CD14-positive monocyte (primary cell): ENCODE measurements at places on chromosomes 12 and 14. TPM values are rescaled to one million over a fixed set of nuclear protein-coding genes. Genes with fewer than 3 reads are reported as not detected.

DNA sequence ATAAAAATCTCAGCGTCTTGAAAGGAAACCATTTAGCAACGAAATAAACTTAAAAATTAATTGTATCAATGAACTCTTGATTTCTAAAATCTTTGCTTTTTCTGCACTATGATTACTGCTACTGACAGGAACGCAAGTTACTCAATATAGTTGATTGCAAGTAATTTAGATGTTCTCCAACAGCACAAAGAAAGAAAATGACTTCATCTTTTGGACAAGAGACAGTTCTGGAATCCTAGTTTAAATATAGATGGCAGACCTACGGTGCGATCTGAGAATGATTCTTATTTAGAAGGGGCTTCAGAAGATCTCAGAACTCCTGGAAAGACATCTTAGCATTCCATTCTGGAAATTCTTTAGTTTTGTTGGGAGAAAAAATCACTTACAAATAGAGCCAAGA lies 1.4 kb upstream of the SUDS3 start:
- H3K27ac ChIP-seq, result no peak overlapping the region
- no peak for DNase-seq
- peaks cover 7% of the 10 kb centered on the region for H3K36me3 ChIP-seq
- peaks cover 47% of the 10 kb centered on the region for H3K4me1 ChIP-seq
- no peak overlapping the region for H3K4me3 ChIP-seq

Gene SOX5
- not detected for polyA plus RNA-seq

GRCh38 chr12:14264778-14265177 lies 100.7 kb upstream of the ATF7IP start:
- H3K4me1 ChIP-seq, result peaks cover 38% of the 10 kb centered on the region
- no peak overlapping the region for H3K4me3 ChIP-seq
- DNase-seq, result peak; percentile 95
- no peaks in the 10 kb centered on the region for H3K27me3 ChIP-seq

DNA sequence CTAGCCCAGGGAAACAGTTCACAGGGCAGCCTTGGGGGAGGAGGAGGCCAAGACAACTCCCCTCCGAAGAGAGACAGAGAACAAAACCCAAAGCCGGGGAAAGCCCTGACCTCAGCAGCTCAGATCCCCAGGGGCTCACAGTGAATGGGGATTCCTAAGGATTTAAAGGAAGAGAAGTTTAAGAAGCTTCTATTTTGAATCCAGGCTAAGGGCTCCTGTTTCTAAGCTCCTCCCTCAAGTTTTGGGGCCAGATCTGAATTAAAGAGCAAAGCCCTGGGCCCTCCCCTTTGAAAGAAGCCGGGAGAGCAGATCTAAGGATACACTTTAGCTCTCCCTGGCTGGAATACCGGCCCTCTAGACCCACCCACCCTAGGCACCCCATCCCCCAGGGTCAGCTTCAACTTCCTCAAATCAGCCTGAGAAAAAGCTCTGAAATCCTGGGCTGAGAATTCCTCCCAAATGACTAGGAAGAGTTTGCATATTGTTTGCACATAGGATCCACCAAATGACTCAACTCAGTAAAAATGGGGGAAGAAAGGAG lies 3.9 kb downstream of the KDM2B start:
- H3K27me3 ChIP-seq, result no peaks in the 10 kb centered on the region
- peaks cover 42% of the 10 kb centered on the region for H3K4me1 ChIP-seq
- H3K4me3 ChIP-seq, result no peak overlapping the region
- no peak overlapping the region for H3K27ac ChIP-seq
- no peak for DNase-seq
- H3K36me3 ChIP-seq, result peaks cover 16% of the 10 kb centered on the region

DNA sequence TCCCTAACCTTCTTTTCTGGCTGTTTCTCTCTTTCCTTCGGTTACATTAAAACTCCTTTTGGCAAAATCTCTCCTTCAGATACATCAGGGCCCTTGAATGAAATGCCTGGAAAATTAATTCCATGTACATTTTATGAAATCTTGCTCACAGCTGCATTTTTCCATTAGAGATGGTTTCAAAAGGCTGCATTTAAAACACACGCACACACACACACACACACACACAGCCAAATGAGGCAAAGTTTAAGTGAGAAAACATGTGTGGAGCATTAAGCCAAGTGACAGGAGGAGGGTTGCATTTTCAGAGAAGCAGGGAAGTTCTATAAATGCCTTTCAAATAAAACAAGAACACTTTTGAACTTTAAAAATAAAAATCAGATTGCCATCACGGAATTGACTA lies 216.4 kb downstream of the LRIG3 start:
- no peaks in the 10 kb centered on the region for H3K27me3 ChIP-seq
- no peaks in the 10 kb centered on the region for H3K4me1 ChIP-seq
- no peaks in the 10 kb centered on the region for H3K36me3 ChIP-seq
- H3K4me3 ChIP-seq, result no peak overlapping the region
- H3K27ac ChIP-seq, result no peak overlapping the region

GRCh38 chr14:49451938-49452337 lies 134.2 kb downstream of the RPS29 start:
- DNase-seq, result no peak
- H3K4me3 ChIP-seq, result no peak overlapping the region
- no peak overlapping the region for H3K27ac ChIP-seq
- H3K27me3 ChIP-seq, result no peaks in the 10 kb centered on the region
- H3K4me1 ChIP-seq, result no peaks in the 10 kb centered on the region
- H3K36me3 ChIP-seq, result no peaks in the 10 kb centered on the region

DNA sequence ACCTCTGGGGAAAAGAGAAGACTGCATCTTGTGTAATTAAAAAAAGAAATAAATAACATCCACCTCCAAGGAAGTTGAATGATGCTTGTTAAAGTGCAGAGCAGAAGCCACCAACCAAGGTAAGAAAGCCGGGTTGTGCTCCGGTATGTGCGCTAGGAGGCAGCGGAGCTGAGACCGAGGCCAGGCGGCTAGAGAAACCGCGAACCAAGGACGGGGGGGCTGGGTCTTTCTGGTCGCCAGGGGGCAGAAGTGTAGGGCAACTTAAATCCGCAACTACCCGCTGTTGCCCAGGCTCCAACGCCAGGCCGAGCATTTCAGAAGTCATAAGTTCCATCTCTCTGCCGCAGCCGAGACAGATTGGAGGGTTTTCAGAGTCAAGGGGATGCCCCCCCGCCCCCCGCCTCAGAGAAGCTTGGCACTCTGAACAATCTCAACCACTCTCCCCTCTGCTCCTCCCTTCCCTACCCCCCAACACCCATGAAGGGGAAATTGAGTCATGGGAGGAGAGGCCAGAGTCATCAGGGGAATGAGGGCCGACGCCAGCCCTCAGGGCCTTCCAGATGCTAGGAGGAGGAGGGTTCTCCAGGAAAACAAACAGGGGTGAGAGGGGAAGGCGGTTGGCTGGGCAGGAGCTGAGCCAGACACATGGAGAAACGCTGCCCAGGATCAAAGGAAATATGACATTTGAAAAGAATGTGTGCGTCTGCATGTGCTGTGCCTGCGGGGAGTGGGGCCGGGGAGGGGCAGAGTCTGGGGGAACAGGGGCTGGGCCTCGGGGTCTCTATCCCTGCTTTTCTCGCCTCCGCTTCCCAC lies 2.2 kb upstream of the NFATC4 start:
- peaks cover 54% of the 10 kb centered on the region for H3K27me3 ChIP-seq
- no peak overlapping the region for H3K27ac ChIP-seq
- no peaks in the 10 kb centered on the region for H3K36me3 ChIP-seq
- no peak overlapping the region for H3K4me3 ChIP-seq
- DNase-seq, result peak; percentile 75

- peak overlapping the region; percentile 68 for H3K27ac ChIP-seq
- H3K36me3 ChIP-seq, result no peaks in the 10 kb centered on the region
- no peaks in the 10 kb centered on the region for H3K27me3 ChIP-seq
- peak overlapping the region; percentile 64 for H3K4me3 ChIP-seq
- peaks cover 38% of the 10 kb centered on the region for H3K4me1 ChIP-seq
These were observed 10.6 kb downstream of the CEP128 start for GRCh38 chr14:80930836-80931389.

GRCh38 chr12:40146800-40147797 lies 41.2 kb upstream of the SLC2A13 start:
- peak; percentile 43 for DNase-seq
- H3K27me3 ChIP-seq, result no peaks in the 10 kb centered on the region
- no peak overlapping the region for H3K4me3 ChIP-seq
- no peaks in the 10 kb centered on the region for H3K36me3 ChIP-seq

DNA sequence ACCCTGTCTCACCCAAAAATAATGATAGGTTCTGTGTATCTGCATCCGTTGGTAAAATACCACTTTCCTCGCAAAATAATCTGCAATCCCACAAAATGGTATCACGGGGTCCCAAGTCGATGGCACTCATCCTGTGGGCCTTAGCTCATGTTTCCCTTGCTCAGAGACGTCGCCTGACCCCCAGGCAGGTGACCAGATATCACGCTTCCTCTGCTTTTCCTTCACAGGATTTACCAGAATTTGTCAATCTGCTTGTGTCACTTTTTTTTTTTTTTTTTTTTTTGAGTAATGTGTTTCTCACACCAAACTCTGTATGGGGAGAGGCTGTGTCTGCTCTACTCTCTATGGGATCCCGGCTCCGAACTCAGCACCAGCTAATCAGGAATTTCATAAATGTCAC lies 162.7 kb downstream of the PRKCH start:
- peaks cover 19% of the 10 kb centered on the region for H3K4me1 ChIP-seq
- H3K36me3 ChIP-seq, result peaks cover 4% of the 10 kb centered on the region
- H3K4me3 ChIP-seq, result no peak overlapping the region
- DNase-seq, result peak; percentile 64
- H3K27me3 ChIP-seq, result no peaks in the 10 kb centered on the region
- no peak overlapping the region for H3K27ac ChIP-seq

GRCh38 chr12:97016163-97016562 lies 109.1 kb downstream of the NEDD1 start:
- DNase-seq, result no peak
- H3K36me3 ChIP-seq, result no peaks in the 10 kb centered on the region
- H3K4me3 ChIP-seq, result no peak overlapping the region
- no peaks in the 10 kb centered on the region for H3K27me3 ChIP-seq

Gene PDE3A
- 0.10 TPM for polyA plus RNA-seq

DNA sequence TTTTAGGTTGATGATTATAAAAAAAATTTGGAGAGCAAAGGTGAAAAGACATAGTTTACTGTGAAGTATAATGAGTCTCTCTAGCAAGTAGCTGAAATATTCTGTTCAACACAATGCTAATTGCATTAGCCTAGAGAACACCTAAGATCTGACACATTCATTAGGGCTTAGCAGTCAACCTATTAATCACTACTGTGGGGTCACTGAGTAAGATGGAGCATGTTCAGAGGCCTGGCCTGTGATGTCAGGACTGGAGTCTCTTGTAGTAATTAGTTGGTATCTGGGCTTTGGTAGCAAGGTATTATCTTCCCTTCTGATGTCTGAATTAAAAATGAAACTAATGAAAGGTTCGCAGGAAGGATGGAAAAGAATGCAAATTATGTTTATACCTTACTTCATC lies 112.7 kb downstream of the SLC16A7 start:
- no peak overlapping the region for H3K27ac ChIP-seq
- peaks cover 4% of the 10 kb centered on the region for H3K36me3 ChIP-seq
- no peak overlapping the region for H3K4me3 ChIP-seq

DNA sequence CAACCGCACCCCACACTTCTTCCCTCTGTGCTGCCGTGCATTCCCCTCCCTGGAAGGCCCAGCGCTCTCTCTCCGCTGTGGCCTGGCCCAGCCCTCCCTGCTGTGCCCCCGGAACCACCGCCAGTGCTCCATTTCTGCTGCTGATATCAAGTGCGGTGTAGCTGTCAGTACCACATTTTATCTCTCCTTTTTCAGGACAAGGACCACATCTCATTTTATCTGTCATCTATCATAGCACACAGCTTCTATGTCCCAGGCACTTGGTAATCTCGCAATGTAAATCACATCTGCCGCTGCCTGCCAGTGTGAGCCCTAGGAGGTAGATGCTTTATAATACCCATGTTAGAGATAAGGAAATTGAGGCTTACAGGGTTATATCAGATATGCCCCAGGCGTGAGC lies 18.3 kb downstream of the IL31 start:
- no peak overlapping the region for H3K4me3 ChIP-seq
- no peak for DNase-seq
- H3K27ac ChIP-seq, result no peak overlapping the region
- H3K27me3 ChIP-seq, result no peaks in the 10 kb centered on the region
- H3K4me1 ChIP-seq, result no peaks in the 10 kb centered on the region

GRCh38 chr12:127909041-127909440 lies 357.9 kb upstream of the TMEM132C start:
- no peak for DNase-seq
- no peaks in the 10 kb centered on the region for H3K36me3 ChIP-seq
- no peak overlapping the region for H3K27ac ChIP-seq

DNA sequence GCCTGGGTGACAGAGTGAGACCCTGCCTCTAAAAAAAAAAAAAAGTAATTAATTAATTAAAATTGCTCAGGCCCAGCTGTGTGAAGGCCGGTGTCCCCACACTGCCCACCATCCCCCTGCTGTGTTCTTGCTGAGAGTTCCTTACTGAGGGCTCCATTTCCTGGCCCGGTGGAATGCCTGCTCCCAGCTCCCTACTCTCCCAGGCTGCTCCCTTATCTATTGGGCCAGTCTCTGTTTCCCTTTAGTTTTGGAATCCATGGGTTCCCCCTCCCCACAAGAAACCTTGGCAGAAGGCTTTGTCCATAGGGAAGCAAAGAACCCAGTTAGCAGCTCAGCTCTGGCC lies 19.0 kb downstream of the MLXIP start:
- H3K36me3 ChIP-seq, result peaks cover 4% of the 10 kb centered on the region
- no peak overlapping the region for H3K4me3 ChIP-seq
- H3K27ac ChIP-seq, result peak overlapping the region; percentile 40
- H3K4me1 ChIP-seq, result peaks cover 46% of the 10 kb centered on the region

Gene PCNX1
- 8.1 TPM for polyA plus RNA-seq

DNA sequence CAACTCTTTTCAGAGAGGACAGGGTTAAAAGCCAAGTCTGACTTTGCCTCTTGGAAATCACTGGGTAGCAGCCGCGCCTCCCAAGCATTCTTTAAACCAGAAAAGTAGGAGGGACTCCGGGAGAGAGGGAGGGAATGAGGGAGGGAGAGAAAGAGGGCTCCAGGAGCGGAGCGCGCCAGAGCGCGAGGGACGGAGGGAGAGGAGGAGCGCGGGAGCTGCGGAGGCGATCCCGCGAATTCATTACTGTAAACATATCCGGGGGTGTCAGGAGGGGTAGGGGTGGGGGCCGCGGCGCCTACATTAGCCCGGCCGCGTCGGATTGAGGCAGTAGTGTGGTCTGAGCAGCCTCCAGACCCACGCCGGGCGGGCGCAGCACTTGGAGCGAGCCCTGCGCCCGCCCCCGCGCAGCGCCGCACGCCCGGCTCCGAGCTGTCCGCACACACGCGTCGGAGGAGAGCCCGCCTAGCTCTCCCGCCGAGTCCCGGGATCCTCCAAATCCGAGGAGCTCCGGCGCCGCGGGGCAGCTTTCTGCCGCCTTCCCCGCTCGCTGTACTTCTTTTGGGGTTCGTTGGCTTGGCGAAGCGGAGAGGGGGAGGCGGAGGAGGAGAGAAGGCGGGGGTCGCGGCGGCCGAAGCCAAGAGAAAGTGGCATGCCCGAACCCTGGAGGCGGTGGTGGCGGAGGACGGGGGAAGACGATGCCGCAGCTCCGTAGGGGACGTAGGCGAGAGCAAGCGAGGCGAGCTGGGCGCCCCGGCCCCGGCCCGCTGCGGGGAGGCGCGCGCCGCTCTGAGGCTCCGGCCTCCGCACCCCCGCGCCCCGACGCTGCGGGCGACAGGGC lies 3.3 kb downstream of the FLRT2 start:
- peaks cover 44% of the 10 kb centered on the region for H3K4me1 ChIP-seq
- peaks cover 98% of the 10 kb centered on the region for H3K27me3 ChIP-seq
- no peak overlapping the region for H3K27ac ChIP-seq
- no peak overlapping the region for H3K4me3 ChIP-seq

- no peaks in the 10 kb centered on the region for H3K36me3 ChIP-seq
- no peak overlapping the region for H3K4me3 ChIP-seq
- H3K4me1 ChIP-seq, result no peaks in the 10 kb centered on the region
- no peak for DNase-seq
These were observed 207.6 kb downstream of the EMP1 start for GRCh38 chr12:13404111-13404628.
